ENCODE measurements at places on chromosomes 13 and 19. TPM values are rescaled to one million over a fixed set of nuclear protein-coding genes. Genes with fewer than 3 reads are reported as not detected.

Gene PRR36
- total RNA-seq, result 0.10 TPM

Gene OR2Z1
- not detected for total RNA-seq

Gene NLRP5
- total RNA-seq, result not detected

Gene ZNF563
- total RNA-seq, result 3.1 TPM

Gene COX7A1
- total RNA-seq, result not detected

Gene CD22
- 50.4 TPM for total RNA-seq

Gene LMTK3
- 1.5 TPM for total RNA-seq

Gene CD320
- 14.6 TPM for total RNA-seq

Gene GAPDHS
- not detected for total RNA-seq

Gene LENG9
- total RNA-seq, result 3.3 TPM

Gene IL12RB1
- 26.9 TPM for total RNA-seq

Gene CTXN1
- total RNA-seq, result not detected

Gene LPAR6
- 91.4 TPM for total RNA-seq

Gene TNFSF9
- 10.5 TPM for total RNA-seq

Gene RASGRP4
- 19.3 TPM for total RNA-seq

Gene ANGPTL8
- not detected for total RNA-seq

Gene PTH2
- not detected for total RNA-seq

Gene IRF2BP1
- total RNA-seq, result 17.3 TPM

Gene FBN3
- total RNA-seq, result not detected

Gene C19orf47
- 4.7 TPM for total RNA-seq

Gene LILRB1
- 13.6 TPM for total RNA-seq

Gene HCST
- 58.1 TPM for total RNA-seq

Gene FBXO27
- not detected for total RNA-seq

Gene PSENEN
- total RNA-seq, result 8.0 TPM

Gene APOC4
- not detected for total RNA-seq

Gene LILRB4
- 16.7 TPM for total RNA-seq

Gene ETV2
- total RNA-seq, result not detected

Gene RBM42
- 16.0 TPM for total RNA-seq

Gene LSR
- 13.1 TPM for total RNA-seq

Gene FSTL3
- 0.73 TPM for total RNA-seq

Gene IGFLR1
- 8.7 TPM for total RNA-seq

All from mononuclear cell (primary cell).